Motor neuron (in vitro differentiated cells): ENCODE measurements at places on chromosomes 6 and 20.

GRCh38 chr6:144158133-144158532, 7.8 kb downstream of the STX11 start:
- no peak for ATAC-seq

GRCh38 chr6:129517288-129517687, 192.7 kb downstream of the ARHGAP18 start:
- no peak for ATAC-seq

GRCh38 chr6:130516604-130517003, 150.8 kb downstream of the TMEM200A start:
- no peak for ATAC-seq

- no peak for ATAC-seq
Observed at GRCh38 chr6:10763006-10763405, 15.4 kb downstream of the TMEM14B start.

DNA sequence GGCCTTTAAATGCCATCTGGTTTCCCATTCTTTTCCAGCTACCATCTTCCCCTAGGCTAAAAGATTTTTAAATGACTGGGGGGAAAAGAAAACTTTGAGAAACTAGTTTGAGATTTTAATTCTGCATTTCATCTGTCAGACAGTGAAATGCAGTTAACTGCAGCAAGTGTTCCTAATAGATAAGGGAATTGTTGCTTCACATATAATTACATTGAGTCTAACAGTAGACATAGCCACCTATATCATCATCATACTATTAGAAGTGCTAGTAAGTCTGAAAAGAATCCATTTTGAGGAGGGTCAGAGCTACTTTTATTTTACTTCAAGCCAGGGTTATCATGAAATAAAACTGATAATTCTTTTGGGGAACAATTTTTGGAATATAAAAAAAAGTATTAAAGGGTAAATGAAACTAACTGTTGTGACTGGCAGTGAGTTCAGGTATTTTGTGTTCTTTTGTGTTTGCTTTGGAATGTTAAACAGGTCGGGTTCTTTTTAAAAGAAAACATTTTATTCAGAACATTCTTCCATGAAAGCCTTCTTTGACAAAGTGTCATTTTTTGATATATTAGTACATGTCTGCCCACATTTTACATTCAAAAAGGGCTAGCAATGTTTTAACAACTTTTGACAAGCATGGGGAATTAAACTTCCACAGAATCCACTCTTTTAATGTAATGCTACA, 170.1 kb downstream of the HS3ST5 start:
- no peak for ATAC-seq

DNA sequence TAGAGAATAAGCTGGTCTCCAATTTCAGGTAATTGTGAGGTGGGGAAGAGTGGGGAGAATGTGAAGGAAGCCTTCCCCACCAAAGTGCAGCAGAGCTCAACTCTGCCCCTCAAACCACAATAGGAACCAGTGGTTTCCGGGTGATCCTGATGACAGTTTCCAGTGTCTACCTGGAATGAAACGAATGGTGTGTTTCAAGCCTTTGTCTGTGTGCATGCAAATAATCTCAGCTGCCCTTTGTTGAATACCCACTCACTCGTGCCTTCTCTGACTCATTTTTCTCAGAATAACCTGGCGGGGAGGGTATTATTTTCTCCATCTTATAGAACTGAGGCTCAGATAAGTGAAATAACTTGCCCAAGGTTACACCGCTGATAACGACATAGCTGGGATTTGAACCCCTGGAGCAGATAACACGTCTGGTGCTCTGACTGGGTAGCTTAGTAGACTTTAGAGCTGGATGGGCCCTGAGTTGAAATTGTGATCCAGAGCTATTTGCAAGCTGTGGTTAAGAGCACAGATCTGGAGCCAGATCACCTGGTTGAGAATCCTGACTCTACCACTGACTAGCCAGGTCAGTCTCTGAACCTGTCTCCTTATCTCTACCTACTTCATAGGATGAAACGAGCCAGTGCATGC, 85.1 kb downstream of the EYA2 start:
- ATAC-seq, result peak; percentile 66

DNA sequence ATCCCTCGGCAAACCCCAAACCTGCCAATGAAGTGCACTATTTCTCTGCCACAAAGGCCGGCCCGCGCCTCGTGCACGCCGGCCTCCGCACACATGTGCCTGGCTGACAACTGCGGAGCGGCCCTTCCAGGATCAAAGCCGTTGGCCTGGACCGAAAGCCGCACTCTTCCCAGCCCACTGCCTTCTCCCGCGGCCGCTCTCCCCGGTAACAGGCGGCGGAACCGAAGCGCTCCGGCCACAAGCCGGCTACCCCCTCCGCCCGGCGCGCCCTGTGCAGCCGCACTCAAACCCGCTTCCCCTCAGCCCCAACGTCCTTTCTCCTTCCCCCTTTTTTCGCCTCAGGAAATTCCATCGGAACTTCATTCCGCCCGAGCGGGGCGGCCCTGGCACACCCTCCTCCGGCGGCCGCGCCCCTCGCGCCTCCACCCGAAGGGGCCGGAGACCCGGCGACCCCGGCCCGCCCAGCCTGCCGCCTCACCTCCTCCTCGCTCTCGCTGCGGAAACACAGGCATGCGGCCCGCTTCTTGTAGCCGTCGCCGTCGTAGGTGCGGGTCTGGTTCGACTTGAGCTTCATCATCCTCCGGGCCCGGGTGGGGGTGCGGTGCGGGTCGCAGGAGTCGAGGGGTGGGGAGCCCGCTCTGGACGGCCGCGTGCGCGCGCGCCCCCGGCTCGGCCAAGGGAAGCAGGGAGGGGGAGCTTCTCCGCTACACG, 528 bp downstream of the NUDT3 start:
- peak; percentile 59 for ATAC-seq

DNA sequence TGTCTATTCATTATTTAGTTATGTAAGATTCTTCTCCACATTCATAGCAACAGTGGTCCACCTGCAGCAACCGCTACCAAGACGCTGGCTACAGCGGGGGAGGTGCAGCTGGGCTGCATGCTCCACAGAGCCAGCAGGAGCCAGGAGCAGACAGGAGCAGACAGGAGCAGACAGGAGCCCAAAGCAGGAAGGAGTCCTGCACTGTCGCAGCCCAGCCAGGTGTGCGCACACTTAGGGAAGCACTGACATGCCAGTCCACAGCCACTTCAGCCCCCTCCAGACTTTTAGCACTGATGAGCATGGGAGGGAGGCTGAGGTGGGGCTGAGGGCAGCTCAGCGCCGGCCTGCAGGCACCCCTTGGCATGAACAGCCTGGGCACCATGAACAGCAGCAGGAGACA, 19.6 kb downstream of the KIF16B start:
- no peak for ATAC-seq

DNA sequence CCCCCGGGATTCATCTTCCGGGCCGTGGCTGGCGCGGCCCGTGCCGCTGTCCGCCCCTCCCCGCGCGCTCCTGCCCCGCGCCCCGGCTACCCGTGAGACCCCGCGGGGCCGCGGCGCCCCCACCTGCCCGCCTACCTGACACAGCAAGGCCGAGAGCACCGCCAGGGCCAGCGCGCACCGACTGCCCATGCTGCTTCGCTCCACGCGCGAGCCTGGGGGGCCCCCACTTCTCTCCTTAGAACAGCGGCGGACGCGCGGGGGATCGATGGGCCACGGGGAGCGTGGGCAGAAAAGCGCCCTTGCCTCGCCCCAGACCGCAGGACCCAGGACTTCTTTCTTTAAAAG, 955 bp downstream of the DLL1 start:
- ATAC-seq, result peak; percentile 17

DNA sequence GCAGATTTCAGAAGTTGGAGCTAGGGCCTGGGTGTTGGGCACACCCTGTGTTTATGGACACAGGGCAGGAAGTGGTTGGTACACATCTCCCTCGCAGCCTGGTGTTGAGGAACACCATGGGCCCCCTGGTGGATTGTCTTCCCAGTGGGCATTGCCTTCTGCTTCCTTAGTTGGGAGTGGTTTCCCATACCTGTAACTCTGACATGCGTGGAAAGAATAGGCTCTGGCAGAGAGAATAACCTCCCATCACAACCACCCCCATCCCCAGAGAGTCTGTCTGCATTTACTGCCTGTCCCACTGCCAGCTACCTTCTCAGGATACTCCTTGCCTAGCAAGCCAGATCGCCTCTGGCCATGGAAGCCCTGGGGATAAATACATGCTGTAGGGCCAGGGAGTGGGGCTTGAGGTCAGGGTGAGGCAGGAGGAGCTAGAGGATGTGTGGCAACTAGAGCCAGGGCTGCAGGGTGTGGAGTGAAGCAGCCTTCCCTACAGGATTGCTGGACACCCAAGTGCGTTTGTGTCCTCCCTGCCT, 14.7 kb downstream of the LRRC73 start:
- ATAC-seq, result peak; percentile 8

DNA sequence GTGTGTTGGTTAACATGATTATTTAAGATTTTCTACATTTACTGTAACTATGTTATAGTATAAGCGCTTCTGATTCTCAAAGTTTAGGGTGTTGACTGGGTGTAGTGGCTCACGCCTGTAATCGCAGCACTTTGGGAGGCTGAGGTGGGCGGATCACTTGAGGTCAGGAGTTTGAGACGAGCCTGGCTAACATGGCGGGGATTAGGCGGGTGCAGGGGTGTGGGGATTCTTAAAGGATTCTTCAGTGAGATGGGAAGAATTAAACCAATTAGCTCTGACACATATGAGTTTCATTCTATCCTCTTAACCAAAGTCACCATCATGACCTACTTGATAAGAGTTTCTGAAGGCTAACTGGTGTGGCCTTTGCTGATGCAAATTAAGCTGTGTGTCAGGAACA, 39.2 kb downstream of the GSTA4 start:
- ATAC-seq, result no peak

DNA sequence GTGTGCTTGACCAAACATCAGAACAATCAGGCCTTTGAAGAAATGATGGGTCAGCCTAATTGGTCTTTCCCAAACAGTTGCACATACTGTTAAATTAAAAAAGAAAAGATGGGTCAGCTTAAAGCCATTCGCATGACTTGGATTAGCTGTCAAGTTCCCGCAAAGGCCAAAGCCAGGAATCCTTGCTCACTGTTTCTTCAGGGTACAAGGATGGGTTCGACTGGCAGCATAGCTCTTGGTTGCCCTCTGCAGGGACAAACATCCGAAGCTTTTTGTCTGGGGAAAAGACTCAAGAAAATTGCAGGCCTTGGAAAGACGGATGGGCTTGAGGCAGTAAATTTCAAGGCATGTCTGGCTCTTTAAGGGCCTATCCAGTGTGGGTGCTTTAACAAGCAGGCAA, 168.0 kb downstream of the HDGFL1 start:
- peak; percentile 79 for ATAC-seq

DNA sequence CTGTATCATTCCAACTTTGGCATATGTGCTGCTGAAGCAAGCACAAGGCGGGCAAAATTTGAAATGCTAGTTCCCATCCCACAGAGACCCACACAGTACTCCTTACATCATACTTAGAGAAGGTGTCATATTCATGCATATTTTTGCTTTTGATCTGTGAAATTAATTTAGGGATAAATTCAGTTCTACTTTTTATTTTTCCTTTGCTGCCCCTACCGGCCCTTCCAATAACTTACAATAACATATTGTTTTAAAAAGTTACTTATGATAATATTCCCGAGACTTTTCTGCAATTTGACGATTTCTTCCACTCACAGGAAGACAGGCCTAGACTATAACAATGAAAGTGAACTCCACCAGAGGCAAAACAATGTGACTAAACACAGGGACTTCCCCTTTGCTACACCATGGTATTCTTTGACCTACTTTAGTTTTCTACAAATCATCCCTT, 35.0 kb downstream of the SESN1 start:
- ATAC-seq, result no peak

GRCh38 chr6:67854098-67854497, 781.0 kb upstream of the ADGRB3 start:
- ATAC-seq, result no peak

- no peak for ATAC-seq
Observed at GRCh38 chr6:141532211-141532610, 600.5 kb upstream of the GJE1 start.

DNA sequence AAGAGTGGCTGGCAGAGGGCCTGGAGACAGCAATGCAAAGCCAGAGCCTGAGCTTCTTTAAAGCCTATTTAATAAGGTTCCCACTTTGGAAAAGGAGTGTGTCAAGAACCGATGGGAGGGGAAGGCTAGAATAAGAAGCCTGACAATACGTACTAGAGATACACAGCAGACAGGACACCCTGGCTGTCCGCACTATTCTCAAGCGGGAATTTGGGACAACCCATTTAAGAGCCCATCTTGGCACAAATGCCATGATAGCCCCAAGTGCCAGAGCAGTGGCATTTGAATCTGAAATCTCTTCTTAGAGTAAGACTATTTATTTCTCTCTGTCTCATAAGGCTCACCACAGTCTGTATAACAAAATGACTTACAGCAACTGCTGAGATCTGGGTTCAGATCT, 3.1 kb downstream of the GMDS start:
- no peak for ATAC-seq

DNA sequence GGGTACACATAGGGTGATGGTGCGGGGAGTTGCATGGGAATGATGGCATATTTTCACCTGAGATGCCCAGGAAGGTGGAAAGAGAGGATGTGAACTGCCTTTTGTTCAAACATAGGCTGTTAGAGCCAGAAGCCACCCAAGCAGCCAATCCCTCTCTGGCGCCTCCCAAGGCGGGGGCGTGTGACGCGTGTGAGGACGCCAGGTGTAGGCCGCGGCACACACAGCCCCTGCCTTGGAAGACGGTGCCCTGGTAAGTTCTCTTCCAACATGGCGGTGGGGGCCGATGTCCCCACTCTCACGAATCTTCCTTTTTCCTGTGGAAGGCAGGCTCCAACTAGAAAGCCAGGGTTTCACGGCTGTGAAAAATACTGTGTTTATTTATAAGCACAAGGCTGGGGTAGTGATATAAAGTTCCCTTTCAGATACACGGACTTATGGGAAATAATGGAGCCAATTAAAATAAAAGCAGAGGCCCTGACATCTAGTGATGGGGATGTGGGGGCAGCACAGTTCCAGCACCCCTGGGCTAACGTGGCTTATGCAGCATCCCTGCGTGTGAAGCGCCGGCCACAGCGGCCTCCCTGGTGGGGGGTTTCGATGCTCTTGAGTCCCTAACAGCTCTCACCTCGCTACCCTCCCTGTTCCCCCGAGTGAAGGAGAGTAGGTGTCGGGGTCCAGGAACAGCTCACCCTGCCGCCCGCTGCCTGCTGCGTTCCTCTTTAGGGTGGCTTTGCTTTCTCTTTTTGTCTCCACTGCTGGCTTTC, 28.3 kb downstream of the CDH4 start:
- no peak for ATAC-seq

GRCh38 chr20:52083627-52084232, 107.8 kb downstream of the ZFP64 start:
- ATAC-seq, result peak; percentile 93

DNA sequence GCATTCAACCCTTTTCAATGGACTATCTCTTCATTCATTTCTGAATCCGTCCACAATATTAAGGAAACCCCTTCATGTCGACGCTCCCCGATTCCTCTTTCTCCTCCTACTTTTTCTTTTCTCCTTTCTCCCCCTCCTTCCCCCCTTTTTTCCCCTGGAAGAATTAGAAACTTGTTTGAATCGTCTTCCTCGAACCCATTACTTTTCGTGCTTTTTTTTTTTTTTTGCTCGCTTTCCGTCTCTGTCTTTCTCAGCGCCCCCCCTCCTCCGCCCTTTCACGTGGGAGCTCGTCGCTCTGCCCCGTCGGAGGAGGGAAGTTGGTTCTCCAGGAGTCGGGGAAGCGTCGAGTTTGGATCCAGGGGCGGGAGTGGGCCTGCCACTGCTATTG, 2.3 kb upstream of the NKX2-2 start:
- ATAC-seq, result no peak

GRCh38 chr6:21769405-21769861, 175.9 kb downstream of the SOX4 start:
- peak; percentile 97 for ATAC-seq
